ENCODE measurements at places on chromosomes 5 and 9.

GRCh38 chr5:129943936-129944335 is 39.7 kb downstream of the CHSY3 start:
- DNase-seq, result no peak

DNA sequence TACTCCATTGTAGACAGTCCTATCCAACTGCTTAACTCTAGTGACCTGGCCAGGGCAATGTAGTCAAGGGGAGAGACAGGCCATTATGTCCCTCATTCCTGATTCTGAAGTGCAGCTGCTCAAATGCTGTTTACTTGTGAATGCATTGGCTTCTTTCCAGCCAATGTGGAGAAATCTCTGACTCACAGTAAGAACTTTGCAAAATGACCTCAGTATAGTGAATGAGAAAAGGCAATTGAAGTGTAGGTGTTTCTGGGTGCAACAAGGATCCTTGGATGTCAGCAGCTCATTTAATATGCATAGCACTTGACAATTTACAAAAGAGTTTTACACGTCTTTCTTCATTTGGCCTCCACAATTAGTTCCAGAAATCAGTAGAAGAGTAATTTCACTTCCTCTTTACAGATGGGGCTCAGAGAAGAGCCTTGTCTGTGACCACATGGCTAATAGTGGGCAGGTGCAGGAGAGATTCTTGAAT is 367.2 kb downstream of the OSTF1 start:
- no peak for DNase-seq

GRCh38 chr5:14428302-14429081 is 153.1 kb upstream of the OTULINL start:
- DNase-seq, result no peak

- no peak for DNase-seq
Measured at GRCh38 chr5:151221574-151221973, 2.3 kb downstream of the CCDC69 start.

DNA sequence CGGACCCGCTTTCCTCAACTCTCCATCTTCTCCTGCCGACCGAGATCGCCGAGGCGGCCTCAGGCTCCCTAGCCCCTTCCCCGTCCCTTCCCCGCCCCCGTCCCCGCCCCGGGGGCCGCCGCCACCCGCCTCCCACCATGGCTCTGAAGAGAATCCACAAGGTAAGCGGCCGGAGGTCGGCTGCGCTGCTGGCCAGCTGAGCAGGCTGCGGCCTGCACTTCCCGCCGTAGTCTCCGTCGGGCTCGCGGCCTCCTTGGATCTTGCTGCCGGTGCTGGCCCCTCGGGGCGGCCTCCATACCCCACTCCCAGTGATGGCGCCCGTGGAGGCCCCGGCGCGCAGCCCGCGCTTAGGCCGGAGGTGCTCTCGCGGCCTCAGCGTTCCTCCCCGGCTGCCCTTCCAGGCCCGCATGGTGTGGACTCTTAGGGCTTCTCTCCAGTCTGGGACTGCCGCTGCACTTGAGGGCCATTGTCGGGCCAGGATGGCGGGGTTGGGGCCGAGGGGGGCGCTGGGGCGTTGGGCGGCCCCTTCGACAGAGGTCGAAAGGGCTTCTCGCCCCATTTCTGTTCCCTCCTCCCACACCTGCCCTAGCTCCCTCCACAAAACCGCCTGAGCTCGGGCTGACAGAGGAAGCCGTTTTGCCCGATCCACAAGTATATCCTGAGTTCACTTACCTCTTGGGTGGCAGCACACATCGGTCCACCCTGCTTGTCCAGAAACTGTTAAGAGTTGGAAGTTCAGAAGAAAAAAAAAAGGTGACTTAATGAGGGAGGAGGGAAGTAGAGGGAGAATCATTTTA is 714 bp downstream of the UBE2D2 start:
- DNase-seq, result peak; percentile 88

DNA sequence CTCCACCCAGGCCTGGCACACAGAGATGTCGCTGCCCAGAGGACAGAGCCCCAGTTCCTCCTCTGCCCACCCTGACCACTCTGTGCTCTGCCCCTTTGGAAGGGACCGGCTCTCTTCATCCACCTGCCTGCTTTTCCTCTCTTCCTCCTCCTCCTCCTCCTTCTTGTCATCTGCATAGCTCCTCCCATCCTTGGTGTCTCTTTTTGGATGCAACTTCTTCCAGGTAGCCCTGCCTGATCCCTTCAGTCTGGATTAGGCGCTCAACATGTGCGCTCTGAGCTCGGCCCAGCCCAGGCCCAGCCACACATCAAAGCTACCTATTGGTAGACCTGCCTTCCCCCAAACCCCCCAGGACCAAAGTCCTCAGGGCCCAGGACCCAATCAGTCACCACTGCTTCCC is 52.6 kb upstream of the RXRA start:
- no peak for DNase-seq

DNA sequence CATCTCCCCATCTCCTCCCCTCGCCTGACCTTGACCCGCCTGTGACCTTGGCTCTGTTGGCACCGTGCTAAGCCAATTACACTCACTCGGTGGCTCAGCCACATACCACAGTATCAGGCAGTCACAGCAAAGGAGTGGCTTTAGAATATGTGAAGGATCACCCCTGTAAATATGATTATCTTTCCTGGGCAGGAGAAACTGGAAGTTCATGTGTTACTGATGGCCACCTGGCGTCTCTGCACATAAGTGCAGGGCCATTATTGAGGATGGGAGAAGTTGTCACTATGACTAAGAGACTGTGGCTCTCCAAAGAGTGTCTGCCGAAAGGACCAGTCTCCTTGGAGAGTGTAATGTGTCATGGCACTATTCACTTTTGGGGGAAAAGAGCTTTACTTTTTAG is 116.9 kb upstream of the S1PR3 start:
- no peak for DNase-seq

- no peak for DNase-seq
Measured at GRCh38 chr9:129140397-129141065, 29.3 kb downstream of the PTPA start.

- no peak for DNase-seq
Measured at GRCh38 chr9:117276444-117276843, 138.4 kb downstream of the ASTN2 start.

GRCh38 chr5:17151686-17152085 is 65.7 kb upstream of the BASP1 start:
- DNase-seq, result no peak

- no peak for DNase-seq
Measured at GRCh38 chr5:35919191-35919590, 19.2 kb downstream of the CAPSL start.

GRCh38 chr5:111224561-111225345 is 569 bp downstream of the CAMK4 start:
- no peak for DNase-seq

- DNase-seq, result no peak
Measured at GRCh38 chr5:156446526-156446925, 119.6 kb downstream of the SGCD start.

DNA sequence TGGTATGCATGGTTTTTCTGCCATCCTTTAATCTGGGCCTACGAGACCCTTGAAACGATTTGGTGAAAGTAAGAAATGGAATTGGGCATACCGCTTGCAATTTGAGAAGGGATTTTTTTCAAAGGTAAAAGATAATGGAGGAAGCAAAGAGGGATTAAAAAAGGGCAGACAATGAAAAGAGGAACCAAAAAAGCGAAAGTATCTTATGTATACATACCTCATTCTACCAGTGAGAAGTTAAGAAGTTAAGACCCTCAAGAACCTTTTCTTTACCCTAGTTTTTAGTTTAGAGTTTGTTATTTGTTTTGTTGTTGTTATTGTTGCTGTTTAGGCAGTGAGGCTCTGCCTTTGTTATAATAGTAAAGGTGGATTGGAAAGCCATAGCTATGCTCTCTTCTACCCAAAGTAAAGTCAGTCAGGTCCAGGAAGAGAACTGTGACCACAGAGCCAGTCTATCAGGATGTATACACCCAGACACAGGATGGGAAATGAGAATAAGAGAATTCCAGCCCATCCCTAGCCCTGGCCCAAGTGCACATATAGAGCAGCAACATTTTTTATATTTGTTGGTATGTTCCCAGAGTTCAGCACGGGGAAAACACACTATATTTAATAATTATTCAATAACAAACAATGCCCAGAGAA is 166.6 kb downstream of the RFX3 start:
- no peak for DNase-seq

DNA sequence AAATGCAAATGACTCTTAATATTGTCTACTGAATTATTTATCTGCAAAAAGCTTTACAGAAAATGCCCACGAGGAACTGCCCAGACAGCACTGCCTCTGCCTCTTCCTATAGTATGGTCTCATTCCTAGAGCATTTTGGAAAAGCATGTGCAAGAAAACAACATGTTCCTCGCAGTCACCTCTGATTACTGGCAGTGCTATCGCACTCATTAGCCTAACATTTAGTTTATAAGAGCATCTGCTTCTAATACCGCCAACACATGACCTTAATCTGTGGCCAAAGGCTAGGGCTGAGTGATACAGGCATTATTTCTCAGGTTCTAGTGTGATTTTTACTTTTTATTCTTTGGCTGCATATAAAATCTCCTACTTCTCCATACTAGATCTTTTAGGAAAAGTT is 259.2 kb downstream of the FBXL17 start:
- no peak for DNase-seq

DNA sequence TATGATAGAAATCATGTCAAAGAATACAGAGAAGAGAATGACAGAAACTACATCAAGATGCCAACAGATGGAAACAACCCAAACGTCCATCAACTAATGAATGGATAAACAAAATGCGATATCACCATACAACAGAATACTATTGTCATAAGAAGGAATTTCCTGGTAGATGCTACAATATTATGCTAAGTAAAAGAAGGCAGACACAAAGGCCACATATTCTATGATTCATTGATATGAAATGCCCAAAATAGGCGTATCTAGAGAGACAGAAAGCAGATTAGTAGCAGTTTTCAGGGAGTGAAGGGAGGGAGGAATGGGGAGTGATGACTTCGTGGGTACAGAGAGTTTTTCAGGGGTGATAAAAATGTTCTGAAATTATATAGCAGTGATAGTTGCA is 58.3 kb upstream of the AKNA start:
- DNase-seq, result no peak

GRCh38 chr9:79694208-79694607 is 122.4 kb downstream of the TLE4 start:
- no peak for DNase-seq

GRCh38 chr5:117188211-117188610 is 613.6 kb upstream of the SEMA6A start:
- DNase-seq, result no peak

DNA sequence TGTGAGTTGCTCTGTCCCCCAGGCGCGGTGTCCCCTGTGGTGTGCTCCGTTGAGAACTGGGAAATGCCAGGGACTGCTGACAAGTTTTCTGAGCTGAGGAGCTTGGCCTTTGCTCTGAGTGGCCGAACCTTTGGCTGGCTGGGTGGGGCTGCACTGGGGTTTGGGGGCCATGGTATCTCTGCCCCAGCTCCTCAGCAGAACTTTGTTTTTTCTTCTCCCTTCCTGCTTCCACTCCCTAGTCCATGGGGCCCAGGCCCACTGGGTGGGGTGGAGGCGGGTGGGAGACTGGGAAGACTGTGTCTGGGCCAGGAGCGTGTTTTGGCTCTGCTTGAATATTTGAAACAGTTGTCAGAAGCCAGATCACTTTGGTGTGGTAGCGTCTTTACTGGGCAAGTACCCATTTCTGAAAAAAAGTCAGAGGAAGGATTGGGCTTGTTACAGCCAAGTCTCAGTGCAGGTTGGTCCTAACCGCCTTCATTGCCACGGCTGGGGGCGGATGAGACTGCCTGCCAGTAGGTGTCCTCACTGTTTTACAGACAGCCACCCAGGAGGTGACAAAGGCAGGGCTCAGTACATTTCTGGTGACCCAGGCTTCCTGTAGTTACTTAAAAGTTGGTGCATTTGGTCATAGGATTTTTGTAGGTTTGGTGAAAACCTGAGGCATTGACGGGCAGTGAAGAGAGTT is 92.7 kb downstream of the DAB2IP start:
- DNase-seq, result no peak

DNA sequence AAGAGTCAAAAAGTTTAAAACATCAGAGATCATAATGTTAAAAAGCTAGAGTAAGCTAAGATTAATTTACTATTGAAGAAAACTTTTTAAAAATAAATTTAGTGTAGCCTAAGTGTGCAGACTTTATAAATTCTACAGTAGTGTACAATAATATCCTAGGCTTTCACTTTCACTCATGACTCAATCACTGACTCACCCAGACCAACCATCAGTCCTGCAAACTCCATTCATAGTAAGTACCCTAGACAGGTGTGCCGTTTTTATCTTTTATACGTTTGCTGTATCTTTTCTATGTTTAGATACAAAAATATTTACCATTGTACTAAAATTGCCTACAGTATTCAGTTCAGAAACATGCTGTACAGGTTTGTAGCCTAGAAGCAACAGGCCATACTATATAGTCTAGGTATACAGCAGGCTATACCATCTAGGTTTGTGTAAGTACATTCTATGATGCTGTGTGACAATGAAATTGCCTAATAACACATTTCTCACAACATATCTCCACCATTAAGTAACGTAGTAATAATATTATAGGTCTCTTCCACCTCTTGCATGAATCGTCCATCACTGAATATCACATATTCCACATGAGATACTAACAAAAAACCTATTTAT is 59.2 kb downstream of the MEGF9 start:
- no peak for DNase-seq

- no peak for DNase-seq
Measured at GRCh38 chr5:59301727-59302126, 591.8 kb downstream of the PDE4D start.

DNA sequence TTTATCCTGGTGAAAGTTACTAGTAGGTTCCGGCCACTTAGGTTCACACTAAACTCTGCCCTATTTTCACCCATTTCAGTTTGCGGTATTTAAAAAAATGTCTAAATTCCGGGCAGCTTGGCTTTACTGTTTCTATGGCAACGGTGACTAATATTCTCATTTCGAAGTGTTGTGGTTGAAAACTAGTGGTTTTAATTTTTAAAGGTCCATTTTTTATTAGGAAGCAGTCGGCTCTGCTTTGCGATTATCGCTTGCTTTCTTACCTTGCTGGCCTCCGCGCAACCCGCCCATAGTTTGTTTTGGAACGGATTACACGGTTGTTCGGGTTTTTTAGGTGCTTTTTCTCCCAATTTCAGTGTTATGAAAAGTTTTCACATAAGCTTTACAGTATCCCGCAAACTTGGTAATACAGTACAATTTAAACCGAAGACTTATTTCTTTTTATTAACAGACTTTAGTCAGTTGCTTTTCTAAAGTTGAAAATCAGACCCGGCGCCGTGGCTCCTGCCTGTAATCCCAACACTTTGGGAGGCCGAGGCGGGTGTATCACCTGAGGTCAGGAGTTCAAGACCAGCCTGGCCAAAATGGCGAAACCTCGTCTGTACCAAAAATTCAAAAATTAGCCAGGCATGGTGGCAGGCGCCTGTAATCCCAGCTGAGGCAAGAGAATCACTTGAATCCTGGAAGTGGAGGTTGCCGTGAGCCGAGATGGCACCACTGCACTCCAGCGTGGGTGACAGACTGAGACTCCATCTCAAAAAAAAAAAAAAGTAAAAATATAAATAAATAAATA is 1.6 kb downstream of the KDM4C start:
- DNase-seq, result no peak
